ENCODE measurements at places on chromosomes 7 and 10.

DNA sequence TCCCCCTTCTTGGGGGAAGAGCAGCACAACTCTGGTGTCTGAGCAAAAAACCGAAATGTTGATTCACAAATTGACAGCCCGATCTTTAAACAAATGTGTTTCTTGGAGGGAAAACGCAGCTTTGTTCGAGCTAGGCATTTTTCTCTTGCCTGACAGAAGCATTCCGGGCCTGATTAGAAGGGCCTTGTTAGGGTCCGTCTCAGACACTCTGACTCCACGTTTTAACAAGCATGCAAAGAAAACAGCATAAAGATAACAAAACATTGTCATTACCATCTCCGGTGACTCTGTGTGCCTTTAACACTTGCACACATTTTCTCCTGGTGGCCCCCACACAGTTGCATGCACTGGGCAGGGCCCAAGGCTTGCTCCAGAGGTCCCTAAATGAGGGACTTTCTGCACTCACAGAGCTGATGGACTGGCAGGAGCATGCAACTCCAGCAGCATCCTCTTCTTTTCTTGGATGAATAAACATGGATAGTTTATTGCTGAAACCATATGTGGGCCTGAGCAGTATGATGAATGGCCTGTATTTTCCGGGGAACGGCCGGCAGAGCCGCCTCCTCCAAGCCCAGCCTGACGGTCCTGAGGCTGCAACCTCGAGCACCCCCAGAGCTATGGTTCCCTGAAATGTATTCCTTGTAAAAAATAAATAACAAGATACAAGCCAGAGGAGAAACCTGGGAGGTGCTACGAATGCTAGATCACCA lies 50.9 kb downstream of the EBF3 start:
- no peak for DNase-seq

GRCh38 chr10:101859530-101859929 lies 15.9 kb upstream of the KCNIP2 start:
- DNase-seq = no peak

- DNase-seq = no peak
Observed at GRCh38 chr10:61998937-61999336, 97.4 kb downstream of the ARID5B start.

GRCh38 chr7:51025668-51026067 lies 243.0 kb upstream of the GRB10 start:
- no peak for DNase-seq

DNA sequence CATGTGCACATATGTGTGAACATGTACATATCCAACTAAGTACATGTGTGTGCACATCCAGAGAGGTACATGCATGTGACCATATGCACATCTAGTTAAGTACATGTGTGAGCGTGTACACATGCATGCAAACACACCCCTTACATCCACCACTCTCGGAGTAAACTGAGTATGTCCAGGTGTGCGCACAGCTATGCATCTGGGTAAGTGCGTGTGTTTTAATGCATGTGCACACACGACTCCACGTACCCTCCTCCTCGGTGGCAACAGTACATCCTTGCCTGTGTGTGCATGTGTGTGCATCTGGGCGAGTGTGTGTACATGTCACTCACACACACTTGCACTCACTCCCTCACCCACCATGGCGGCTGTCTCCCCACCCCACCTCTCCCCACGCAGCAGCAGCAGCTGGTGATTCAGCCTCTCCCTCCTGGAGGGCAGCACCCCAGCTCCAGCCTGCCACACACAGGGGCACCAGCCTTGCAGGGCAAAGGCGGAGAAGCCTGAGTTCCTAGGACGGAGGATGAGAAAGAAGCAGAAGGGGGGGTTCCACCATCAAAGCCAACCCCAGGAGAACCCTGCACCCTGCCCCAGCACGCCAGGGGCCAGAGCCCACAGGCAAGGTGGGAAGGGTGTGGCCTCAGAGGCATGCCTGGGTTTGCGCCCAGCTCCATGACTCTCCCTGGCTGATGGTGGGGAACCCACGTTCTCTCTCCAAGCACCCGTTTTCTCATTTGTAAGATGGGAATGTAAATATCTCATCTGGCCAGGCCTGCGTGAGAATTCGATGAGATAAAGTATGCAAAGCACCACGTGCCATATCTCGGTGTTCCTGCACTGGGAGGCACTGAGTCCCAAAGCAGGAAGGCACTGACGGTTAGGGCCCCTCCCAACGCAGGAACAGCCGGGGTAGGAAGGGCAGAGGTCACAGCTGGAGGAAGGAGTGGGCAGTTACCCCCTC lies 27.7 kb upstream of the DNAAF5 start:
- no peak for DNase-seq

DNA sequence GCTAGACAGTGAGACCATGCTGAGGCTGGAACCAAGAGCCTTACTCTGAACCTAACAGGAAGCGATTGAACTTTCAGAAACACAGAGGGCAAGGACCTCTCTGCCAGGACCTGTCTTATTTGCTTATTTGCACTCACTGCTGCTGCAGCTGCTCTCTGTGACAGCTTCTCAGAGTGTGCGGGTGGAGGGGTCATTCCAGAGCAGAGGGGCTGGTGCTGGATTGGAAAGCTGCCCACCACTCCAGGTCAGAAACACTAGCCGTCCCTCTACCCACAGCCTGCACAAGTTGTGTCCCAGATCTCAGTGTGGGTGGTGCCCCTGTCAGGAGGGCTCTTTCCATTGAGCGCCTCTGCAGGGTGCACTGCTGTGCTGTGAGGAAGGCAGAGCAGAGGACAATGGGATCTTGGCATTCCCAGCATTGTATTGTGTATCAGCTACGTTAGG lies 126.2 kb downstream of the CCNY start:
- DNase-seq = no peak

- DNase-seq = no peak
Observed at GRCh38 chr10:120962756-120963593, 111.8 kb downstream of the WDR11 start.
